ENCODE measurements at places on chromosomes 16 and 17.

DNA sequence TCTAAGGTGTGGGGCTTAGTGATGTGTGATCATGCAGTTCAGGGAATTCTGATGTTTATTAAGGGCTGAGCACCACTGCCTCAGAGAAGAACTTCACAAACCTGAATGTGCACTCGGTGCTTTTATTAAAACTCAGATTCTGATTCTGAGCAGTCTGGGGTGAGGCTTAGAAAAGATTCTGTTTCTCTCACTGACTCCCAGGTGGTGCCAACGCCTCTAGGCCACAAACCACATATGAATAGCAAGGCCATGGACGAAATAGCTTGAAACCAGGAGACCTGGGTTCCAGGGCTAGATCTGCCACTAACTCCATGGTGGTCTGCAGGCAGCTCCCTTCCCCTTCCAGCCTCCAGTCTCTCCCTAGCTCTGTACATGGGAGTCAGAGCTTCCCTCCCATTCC is 169.1 kb downstream of the HS3ST3B1 start:
- no peak for DNase-seq

GRCh38 chr16:4025428-4025827 is 90.8 kb downstream of the ADCY9 start:
- no peak for DNase-seq

- DNase-seq, result no peak
Measured at GRCh38 chr17:83055911-83056582, 23.4 kb upstream of the METRNL start.

GRCh38 chr17:7955414-7956227 is 23.6 kb downstream of the CNTROB start:
- no peak for DNase-seq

- DNase-seq, result no peak
Measured at GRCh38 chr17:57971572-57971971, 16.4 kb upstream of the CUEDC1 start.

DNA sequence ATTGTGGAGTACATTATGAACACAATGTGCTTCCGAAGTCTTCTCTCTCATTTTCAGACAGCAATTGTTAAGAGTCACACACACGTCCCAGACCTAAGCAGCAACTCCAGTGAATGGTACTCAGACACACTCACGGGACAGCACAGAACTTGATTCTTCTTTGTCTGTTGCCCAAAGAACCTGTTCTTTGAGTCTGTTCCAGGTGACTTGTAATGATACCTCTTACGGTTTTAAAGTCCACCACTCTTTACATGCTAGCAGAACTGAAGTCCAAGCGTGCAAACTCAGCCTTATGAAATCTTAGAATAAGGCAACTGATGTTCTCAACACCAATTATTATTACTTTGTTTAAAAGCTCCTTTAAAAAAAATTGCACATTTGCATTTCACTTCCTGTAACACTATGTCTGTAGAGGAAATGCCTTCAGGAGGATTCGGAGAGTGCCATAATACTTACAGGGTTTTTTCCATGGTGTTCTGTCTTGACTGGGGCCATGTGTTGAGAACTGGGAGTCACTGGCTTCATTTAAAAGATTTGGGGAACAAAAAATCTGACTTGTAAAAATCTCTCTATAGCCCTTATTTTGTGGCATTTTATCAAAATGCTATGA is 48.1 kb downstream of the MARF1 start:
- DNase-seq, result no peak

- DNase-seq, result no peak
Measured at GRCh38 chr16:89315271-89315670, 97.8 kb downstream of the ZNF778 start.

GRCh38 chr17:75845058-75845711 is 981 bp upstream of the UNC13D start:
- DNase-seq, result no peak
